Activated CD4-positive, alpha-beta memory T cell treated with anti-CD3 and anti-CD28 coated beads, Interleukin-2, amount 10 ng/mL, durations not matched to agents 7 days and 5 days (primary cell): ENCODE measurements at places on chromosomes 13 and 19.
A peak's percentile ranks its signal among the peaks of the same experiment; 100 is the strongest.

GRCh38 chr13:37995092-37995491, 125.5 kb upstream of the TRPC4 start:
- DNase-seq = no peak

- DNase-seq = no peak
These were observed 10.5 kb upstream of the LATS2 start for GRCh38 chr13:21071924-21072323.

DNA sequence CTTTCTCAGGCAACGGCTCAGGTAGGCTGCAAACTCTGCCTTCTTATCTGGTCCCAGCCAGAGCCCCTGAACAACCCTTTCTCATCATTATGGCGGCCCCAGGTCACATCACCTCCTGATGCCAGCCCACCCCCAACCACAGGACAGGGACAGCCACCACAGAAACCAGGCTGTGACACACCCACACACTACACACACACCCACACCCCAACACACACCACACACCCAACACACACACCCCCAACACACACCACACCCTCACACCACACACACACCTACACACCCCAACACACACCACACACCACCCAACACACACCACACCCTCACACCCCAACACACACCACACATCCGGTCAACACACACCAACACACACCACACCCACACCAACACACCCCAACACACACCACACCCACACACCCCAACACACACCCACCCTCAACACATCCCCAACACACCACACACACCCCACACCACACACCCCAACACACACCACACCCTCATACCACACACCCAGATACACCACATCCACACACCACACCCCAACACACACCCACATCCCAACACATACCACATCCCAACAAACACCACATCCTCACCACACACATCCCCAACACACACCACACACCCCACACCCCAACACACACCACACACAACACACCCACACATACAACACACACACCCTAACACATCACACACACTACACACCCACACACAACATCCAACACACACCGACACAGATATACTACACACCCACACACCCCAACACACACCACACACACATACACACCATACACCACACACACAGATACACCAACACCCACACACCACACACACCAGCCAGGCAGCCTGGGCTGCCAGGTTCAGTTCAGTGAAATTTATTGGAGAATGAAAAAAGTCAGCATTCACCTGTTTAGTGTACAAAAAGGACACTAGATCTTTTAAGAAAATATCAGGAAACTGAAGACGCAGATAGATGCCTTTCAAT, 4.2 kb upstream of the ISYNA1 start:
- DNase-seq = peak; percentile 59

DNA sequence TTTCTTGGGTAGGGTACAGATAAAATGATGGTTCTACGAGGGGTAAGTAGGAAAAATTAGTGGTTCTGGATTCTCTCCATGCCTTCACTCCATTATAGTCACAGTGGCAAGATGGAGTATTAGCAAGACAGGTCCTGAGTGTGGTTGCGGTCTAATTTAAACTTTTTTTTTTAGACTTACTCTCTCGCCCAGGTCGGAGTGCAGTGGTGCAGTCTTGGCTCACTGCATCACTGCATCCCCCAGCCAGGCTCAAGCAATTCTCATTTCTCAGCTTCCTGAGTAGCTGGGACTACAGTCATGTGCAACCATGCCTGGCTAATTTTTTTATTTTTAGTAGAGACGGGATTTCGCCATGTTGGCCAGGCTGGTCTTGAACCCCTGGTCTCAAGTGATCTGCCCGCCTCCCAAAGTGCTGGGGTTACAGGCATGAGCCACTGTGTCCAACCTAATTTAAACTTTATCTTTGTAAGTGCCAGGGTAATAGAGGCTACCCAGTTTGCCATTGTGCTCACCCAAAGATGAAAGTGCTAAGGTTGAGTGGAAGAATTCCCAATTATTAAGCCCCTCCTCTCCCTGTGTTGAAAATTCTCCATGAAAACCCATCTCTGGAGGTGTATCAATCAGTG, 135.6 kb downstream of the TM9SF2 start:
- DNase-seq = no peak

DNA sequence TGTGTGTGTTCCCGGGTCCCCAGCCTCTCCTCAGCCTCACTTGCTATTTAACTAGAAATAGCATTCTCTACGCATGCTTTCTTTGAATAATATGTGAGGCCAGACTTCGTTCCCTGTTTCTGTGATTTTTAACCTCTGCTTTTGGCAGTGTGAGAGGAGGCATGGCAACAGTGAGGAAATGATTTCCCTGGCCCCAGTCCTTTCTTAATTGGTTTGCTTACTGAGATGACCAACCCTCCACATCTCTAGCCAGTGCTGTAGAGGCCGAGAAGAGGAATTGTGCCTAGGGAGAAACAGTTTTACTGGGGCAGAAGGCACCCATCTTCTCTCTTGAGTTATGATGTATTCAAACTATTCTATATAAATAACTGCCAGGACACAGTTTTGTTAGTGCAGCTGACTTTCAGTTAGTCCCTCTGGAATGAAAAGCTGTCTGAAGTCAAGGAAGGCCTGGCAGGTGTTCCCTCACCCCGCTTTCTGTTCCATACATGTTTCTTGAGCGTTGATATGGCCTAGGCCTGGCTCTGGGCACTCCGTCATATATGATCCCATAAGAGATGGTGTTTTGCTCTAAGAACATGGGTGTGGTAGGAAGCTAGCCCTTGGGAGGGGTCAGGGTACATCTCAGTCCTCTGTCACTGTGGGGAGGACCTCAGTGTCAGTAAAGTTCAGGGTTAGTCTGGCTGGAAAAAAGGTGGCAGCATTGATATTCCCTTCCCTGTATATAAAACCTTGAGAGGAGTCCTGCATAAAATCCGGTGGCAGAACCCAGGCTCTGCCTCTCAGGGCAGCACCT, 73.7 kb upstream of the NPAS1 start:
- no peak for DNase-seq

- DNase-seq = no peak
These were observed 123.8 kb downstream of the UGGT2 start for GRCh38 chr13:95929430-95929829.

- peak; percentile 15 for DNase-seq
These were observed 5.1 kb upstream of the MZF1 start for GRCh38 chr19:58578012-58578925.

GRCh38 chr13:33194820-33195692, 90.5 kb downstream of the STARD13 start:
- no peak for DNase-seq

DNA sequence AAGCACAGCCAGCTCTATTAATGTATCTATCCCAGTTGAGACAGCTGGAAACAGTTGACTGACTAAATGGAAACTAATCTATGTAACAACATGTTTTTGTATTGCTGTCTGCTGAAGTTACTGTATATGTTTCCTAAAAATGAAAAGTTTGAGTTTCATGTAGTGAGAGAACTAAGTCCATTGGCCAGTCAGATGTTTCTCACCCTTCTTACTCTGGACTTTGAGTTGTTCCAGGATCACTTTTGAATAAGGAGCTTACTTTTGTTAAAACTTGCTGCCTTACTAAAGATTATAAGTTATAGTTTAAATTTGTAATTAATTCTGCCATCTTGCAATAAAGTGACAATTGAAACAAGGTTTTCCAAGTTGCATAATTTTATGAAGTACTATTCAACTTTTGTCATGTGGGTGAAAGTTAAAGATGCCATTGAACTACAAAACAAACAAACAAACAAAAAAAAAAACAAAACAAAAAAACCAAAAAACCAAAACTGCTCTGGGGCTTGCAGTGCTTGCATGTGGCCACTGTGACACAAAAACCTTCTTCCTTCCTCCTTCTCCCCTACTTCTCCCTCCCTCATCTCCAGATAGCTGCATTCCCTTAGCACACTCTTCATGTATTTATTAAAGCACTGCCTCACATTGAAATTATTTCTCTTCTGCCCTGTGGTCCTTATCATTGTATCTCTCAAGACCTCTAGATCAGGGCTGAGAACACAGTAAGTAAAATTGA, 15.3 kb downstream of the WDFY2 start:
- DNase-seq = no peak

GRCh38 chr19:41801792-41802211, 5.4 kb downstream of the CEACAM3 start:
- DNase-seq = no peak

GRCh38 chr19:56978023-56978565, 137.6 kb upstream of the PEG3 start:
- DNase-seq = no peak
